ENCODE measurements at places on chromosomes 1 and 21. TPM values are rescaled to one million over a fixed set of nuclear protein-coding genes. Genes with fewer than 3 reads are reported as not detected.

PTGS2 gene
- 8.3 TPM for total RNA-seq

SMCP gene
- not detected for total RNA-seq

MFSD2A gene
- total RNA-seq = 7.1 TPM

FAM72B gene
- 1.9 TPM for total RNA-seq

RIPPLY3 gene
- total RNA-seq = not detected

LENEP gene
- not detected for total RNA-seq

SERTAD4 gene
- 0.07 TPM for total RNA-seq

ATP1B1 gene
- 77.6 TPM for total RNA-seq

PDPN gene
- total RNA-seq = 0.19 TPM

CFAP45 gene
- total RNA-seq = 1.6 TPM

KDF1 gene
- 0.46 TPM for total RNA-seq

LAD1 gene
- not detected for total RNA-seq

GPR52 gene
- 13.9 TPM for total RNA-seq

CDC20 gene
- total RNA-seq = 3.8 TPM

PRDM16 gene
- 3.2 TPM for total RNA-seq

AMIGO1 gene
- total RNA-seq = 5.0 TPM

AMY1A gene
- total RNA-seq = not detected

ADIPOR1 gene
- 163 TPM for total RNA-seq

PLPPR4 gene
- total RNA-seq = 0.66 TPM

AMY1C gene
- total RNA-seq = not detected

ELF3 gene
- 0.91 TPM for total RNA-seq

NFASC gene
- total RNA-seq = 24.6 TPM

CELA3A gene
- not detected for total RNA-seq

ASTN1 gene
- 4.3 TPM for total RNA-seq

NUDT4B gene
- 18.2 TPM for total RNA-seq

HSPA6 gene
- 46.1 TPM for total RNA-seq

SRP9 gene
- 189 TPM for total RNA-seq

ZMYND12 gene
- total RNA-seq = 4.3 TPM

ANKRD45 gene
- 1.1 TPM for total RNA-seq

BCAS2 gene
- total RNA-seq = 20.3 TPM

FMO3 gene
- total RNA-seq = not detected

ANGPTL3 gene
- not detected for total RNA-seq

AMPD1 gene
- 1.1 TPM for total RNA-seq

TDRKH gene
- total RNA-seq = 12.2 TPM

SPRR2B gene
- not detected for total RNA-seq

ARHGEF16 gene
- total RNA-seq = 1.6 TPM

LPAR3 gene
- total RNA-seq = 0.33 TPM

HPCA gene
- not detected for total RNA-seq

GBP7 gene
- 0.50 TPM for total RNA-seq

CHIA gene
- total RNA-seq = not detected

RGS13 gene
- 0.30 TPM for total RNA-seq

PGBD5 gene
- 6.0 TPM for total RNA-seq

KAZN gene
- total RNA-seq = 118 TPM

CD5L gene
- 348 TPM for total RNA-seq

MT1HL1 gene
- not detected for total RNA-seq

KLHL20 gene
- 29.2 TPM for total RNA-seq

BRDT gene
- 0.43 TPM for total RNA-seq

ZBTB37 gene
- 26.2 TPM for total RNA-seq

PROK1 gene
- 0.20 TPM for total RNA-seq

KIF14 gene
- total RNA-seq = 0.73 TPM

USH2A gene
- not detected for total RNA-seq

MYOCOS gene
- total RNA-seq = not detected

HCRTR1 gene
- not detected for total RNA-seq

TRIM67 gene
- 0.06 TPM for total RNA-seq

AMY2A gene
- 4.1 TPM for total RNA-seq

TMEM81 gene
- total RNA-seq = 3.5 TPM

CDK18 gene
- 25.3 TPM for total RNA-seq

ADGRB2 gene
- total RNA-seq = 0.94 TPM

Measured in spleen (tissue), 13 donors.